ENCODE measurements at places on chromosomes 6 and 20.

DNA sequence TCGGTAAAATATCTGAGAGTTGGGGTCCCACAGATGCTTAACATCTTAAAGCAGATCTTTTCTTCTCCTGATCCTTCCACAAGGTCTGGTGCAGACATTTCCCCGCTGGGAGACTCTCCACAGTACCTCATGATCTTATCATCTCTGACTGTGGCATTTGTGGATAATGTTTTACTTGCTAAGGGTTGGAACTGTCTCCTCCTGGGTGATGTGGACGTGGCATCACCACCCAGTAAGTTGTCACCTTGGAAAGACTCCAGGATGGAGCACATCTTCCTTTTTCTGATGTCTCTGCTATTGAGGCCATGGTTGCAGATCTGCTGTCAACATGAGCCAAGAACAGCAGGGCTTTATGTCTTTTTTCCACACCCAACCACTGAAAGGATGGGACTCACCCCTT is 42.0 kb upstream of the FANCE start:
- no peak for DNase-seq

- DNase-seq, result no peak
Observed at GRCh38 chr6:137751768-137752560, 115.1 kb upstream of the TNFAIP3 start.

- DNase-seq, result no peak
Observed at GRCh38 chr6:169168302-169168630, 85.4 kb downstream of the THBS2 start.

DNA sequence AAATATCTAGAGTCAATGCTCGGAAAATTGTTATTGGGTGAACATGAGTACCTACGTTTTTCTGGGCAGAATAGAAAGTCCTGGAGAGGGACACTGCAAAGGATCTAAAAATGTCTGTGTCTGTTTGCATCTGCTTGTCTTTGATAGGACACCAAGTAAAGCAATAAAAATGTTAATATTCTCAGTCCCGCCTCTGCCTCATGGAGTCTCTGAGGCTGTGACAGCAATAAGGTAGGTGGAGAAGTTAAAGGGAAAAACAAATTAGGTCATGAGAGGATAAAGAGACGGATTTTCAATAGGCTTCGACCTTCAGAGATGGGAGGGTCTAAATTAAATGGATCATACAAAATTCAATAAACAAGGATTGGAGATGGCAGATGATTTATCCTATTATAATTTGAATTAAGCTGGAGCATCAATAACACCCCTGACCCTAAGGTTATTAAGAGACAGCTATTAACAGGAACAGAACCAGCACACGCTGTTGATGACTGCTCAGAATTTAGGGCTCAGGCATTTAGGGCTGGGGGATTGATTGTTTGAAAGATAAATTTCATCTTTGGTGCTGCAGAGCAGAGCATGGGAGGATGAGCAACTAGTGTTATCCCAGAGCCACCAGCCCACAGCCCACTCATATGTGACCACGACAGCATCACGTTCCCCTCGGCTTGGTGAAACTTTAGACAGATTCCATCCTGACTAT is 620.3 kb upstream of the CDH4 start:
- DNase-seq, result no peak

GRCh38 chr6:53692172-53692571 is 26.6 kb upstream of the KLHL31 start:
- DNase-seq, result no peak

DNA sequence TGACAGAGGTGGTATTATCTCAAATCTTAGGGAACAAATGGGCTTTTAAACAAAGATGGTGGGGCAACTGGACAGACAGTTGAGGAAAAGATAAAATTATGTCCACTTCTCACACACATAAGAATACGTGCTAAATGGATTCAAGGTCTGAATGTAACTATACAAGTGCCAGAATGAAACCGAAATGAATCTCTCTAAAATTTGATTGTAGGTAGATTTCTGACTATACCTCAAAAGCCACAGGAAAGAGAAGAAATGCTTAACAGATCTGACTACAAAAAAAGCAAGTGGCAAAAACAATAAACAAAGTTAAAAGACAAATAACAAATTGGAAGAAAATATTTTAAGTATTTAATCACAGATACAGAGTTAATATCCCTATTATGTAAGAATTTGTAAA is 182.7 kb upstream of the OLIG3 start:
- DNase-seq, result no peak

GRCh38 chr6:91141346-91141745 is 554.5 kb upstream of the MAP3K7 start:
- DNase-seq, result no peak

All from WERI-Rb-1 (cell line).